Keratinocyte (primary cell): ENCODE measurements at places on chromosomes 16 and 17.

- DNase-seq, result peak; percentile 52
Observed at GRCh38 chr16:34078691-34079090, 619.3 kb downstream of the TP53TG3F start.

- DNase-seq, result no peak
Observed at GRCh38 chr16:70520612-70521297, 2.6 kb downstream of the COG4 start.

DNA sequence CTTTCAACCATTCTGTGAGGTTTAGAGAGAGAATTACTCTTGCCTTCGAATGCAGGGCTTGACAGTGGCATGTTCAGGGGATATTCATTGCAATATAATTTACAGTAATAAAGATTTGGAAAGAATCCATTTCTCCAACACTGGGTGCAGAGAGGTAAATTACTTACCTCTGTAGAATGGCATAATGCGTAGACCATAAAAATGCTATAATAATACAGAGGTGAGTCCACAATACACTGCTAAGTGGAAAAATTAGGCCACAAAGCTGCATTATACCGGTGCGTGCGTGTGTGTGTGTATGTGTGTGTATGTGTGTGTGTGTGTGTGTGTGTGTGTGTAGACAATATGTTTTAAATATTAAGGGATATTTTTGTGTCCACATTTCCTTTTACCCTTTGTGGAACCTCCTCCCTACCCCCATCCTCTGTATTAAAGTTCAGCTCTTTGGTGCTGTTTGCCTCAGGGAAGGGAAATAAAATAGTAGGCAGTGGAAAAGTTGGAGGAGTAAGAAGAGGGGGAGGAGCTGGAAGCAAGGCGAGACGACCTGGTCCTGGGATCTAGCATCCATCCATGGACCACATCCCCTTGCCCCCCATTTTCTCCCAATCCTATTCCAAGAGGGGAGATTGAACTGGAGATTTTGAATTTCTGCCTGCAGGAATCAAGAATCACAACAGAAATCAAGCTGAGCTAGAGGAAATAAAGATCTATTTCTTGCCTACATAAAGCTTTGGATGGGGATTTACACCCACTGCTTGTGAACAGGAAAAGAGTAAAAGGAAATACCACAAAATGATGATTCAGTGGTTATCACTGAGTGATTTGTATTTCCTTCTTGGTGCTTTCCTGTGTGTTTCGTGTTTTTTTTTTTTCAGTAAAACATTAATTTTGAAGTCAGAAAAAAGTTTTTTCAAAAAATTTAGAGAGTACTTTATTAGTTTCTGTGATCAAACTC is 124.8 kb downstream of the RGS9 start:
- no peak for DNase-seq

DNA sequence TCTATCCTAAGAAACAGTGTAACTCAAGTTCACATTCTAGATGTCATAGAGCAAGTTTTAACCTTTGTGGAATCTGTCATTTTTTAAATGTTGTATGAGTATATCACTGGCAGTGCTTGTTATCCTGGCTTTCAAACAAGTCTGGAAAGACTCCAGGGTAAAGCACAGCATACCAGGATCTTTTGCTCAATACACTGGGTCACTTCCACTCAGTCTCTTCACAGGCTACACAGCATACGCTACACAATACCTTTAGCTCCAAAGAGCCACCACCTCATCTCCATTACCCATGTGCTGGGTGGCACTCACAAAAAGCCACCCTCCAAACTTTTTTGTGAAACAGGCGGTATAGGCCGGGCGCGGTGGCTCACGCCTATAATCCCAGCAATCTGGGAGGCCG is 69.5 kb downstream of the PARN start:
- DNase-seq, result no peak

- no peak for DNase-seq
Observed at GRCh38 chr16:69927056-69927757, 23.9 kb upstream of the CLEC18A start.

- no peak for DNase-seq
Observed at GRCh38 chr17:39612291-39612894, 4.7 kb upstream of the NEUROD2 start.

DNA sequence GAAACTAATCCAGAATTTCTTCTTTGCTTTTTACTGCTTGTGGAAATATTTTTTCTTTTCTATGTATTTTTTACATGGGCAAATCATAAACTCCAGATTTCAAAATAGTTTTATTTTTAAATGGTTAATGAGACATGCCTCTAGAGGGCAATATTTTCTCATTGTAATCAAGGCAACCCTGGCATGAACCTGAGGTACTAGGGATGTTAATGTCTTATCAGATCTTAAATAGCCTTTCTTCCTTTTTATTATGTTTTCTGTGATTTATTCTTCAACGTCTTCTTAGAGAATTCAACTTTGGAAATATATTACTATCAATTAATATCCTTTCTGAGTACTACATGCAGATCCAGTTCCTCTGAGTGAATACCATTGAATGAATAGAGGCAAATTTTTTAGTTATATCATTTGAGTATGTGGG is 324.7 kb downstream of the BCAS3 start:
- DNase-seq, result no peak

DNA sequence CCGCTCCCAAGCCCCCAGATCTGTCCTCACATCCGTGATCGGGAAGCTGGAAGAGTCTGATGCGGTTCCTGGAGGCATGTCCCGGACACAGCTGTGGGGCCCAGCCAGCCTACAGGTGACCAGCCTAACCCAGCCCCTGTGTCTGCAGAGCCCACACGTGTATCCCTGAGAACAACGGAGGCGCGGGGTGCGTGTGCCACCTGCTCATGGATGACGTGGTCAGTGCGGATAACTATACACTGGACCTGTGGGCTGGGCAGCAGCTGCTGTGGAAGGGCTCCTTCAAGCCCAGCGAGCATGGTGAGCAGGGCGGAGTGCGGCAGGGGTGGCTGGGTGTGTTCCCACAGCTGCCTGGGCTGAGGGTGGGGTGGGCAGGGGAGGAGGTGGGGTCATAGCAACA is 30.9 kb downstream of the IL4R start:
- no peak for DNase-seq

- no peak for DNase-seq
Observed at GRCh38 chr17:18136357-18136756, 27.8 kb downstream of the MYO15A start.

DNA sequence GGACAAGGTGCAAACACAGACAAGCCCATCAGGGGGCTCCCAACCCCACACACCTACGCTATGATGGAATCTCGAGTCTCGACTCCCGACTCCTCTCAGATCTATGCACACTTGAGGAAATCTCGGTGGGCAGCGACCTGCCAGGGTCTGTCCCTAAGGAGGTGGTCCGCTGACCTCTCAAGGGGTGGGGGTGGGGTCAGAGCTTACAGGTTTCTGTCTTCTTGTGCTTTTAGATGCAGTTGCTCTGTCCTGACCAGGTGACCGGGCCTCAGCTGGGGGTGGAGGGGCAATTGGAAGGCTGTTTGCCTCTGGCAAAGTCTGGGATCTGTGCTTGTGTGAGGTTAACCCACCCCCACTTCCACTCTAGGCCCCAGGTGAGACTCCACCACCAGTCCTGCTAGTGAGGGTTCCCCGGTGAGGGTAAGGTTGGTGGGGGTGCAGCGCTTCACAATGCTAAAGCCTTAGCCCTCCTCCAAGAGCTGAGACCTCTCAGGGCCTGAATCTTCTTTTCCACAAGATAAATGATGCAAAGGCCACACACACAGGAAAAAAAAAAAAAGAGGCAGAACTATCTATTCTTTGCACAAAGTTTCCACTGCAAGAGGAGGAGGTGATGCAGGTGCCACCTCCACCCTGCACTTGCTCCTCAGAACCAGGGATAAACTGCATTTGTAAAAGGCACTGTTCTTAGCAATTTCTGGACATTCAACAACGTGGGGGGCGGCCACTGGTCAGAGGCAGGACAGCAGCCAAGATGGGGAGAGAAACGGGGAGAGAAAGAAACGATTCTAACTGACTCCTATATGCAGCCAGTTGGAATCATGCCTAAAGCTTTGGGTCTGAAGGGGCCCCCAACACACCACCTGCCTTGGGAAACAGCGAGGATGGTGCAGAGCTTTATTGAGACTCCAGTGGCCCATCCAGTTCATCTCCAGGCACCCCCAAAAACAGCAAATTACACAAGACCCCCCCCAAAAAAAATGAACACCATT is 4.1 kb downstream of the CISD3 start:
- DNase-seq, result no peak

DNA sequence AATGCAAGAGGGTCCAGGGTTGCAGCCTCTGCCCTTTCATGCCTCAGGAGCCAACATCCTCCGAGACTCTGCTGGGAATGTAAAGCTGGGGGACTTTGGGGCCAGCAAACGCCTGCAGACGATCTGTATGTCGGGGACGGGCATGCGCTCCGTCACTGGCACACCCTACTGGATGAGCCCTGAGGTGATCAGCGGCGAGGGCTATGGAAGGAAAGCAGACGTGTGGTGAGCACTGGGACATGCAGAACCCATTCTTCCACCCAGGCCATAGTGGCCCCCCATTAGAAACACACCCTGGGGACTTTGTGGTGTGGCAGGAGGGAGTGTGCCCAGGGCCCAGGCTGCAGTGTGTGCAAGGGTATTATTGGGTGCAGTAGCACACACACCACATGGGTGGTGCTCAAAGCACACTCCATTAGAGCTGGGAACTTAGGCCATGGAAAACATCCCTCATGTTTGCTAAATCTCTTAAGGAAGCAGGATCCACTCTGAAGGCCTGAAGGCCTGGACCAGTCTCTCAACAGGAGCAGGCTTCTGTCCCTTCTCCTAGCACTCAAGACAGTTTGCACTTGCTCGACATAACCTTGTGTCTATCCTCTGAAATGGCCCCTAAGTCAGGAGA is 7.6 kb downstream of the LIMD2 start:
- DNase-seq, result no peak

DNA sequence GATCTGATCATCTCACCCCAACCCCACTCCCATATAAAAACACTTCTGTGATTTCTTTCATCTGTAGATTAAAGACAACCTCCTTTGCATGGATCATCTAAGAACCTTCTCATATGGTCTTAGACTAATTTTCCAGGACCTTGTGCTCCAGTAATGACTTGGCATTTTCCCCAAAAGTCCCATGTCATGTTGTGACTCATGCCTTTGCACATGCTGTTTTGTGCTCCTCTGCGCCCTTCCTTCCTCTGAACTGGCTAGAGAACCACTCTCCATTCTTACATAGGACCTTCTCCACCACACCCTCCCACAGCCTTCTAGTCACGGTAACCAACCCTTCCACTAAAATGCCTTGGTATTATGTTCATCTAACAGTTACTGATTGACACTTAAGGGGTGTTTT is 99.5 kb upstream of the AXIN2 start:
- DNase-seq, result no peak

DNA sequence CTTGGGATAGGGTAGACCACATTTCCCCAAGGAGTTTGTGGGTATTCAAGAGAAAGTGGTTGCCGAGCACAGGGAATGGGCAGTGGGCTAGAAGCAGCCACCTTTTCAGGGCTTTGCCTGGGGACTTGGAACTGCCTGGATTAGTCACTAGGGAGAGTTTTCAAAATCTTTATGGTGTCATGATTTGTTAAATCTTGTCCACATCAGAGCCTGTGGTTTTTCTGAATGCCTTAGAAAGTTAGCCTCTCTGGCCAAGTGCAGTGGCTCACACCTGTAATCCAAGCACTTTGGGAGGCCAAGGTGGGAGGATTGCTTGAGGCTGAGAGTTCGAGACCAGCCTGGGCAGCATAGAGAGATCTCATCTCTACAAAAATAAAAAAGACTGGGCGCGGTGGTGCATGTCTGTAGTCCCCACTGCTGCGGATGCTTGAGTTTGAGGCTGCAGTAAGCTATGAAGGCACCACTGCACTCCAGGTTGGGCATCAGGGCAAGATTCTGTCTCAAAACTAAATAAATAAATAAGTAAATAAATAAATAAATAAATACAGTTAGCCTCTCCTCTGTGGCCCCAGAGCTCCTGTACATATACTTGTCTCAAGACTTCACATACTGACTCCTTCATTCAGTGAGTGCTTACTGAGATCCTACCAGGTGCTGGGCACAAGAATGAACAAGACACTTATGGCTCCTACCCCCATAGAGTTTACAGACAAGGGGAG is 76.3 kb upstream of the HNF1B start:
- no peak for DNase-seq

DNA sequence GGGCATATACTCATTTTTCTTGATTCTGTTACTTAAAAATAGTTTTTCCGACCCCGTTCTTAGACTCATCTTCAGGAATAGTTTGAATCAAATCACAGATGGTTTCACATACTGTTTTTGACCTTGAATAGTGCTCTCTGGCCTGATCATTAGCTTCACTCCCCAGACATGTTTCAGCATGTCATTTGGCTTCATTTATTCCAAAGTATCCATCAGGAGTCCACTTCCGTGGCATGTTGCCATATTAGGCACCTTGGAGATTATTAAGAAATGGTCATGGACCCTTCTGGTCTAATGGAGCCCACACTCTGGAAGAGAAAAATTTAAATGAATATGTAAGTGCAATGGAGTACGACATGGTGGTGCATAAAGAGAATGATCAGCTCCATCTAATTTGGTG is 222.3 kb downstream of the FTO start:
- DNase-seq, result no peak

DNA sequence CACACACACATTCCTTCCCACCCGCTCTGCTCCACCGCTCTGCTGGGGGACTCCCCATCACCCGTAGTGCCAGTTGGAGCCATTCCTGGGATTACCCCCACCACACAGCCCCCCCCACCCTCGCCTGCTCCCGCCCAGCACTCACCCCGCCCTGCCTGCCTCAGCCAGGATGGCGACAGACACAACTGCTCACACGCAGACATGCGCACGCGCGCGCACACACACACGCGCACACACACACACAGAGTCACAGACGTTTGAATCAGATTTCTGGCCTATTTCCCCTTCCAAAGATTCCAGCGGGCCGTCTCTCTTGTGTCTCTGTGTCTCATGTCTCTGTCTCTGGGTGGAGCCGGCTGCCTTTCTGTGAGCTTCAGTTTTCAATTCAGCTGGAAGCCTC is 4.4 kb downstream of the CACNA1G start:
- no peak for DNase-seq

- no peak for DNase-seq
Observed at GRCh38 chr17:83061586-83061985, 17.8 kb upstream of the METRNL start.

DNA sequence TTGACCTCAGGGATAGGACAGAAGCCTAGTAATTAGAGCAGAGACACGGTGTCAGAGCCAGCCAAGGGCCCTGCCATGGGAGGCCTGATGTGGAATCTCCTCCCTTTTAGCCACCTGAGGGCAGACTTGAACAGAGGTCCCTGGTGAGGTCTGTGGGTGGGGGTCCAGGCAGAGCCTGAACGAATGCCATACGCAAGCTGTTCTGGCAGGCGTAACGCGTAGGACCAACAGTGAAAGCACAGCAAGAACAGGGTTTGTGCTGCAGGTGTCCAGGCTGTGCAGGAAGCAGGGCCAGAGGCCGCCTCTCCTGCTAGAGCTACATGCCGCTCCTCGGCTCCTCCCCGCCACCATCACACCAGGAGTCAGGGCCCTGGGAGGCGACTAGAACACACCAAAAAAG is 81.9 kb upstream of the TBX2 start:
- DNase-seq, result no peak

GRCh38 chr17:81238490-81238814 is 403 bp downstream of the TEPSIN start:
- no peak for DNase-seq
